ENCODE measurements at places on chromosomes 1 and 21.

- no peak for DNase-seq
Measured at GRCh38 chr1:245682638-245683628, 528.1 kb downstream of the KIF26B start.

GRCh38 chr1:54989968-54990810 lies 8.5 kb upstream of the BSND start:
- no peak for DNase-seq

GRCh38 chr1:113519556-113519955 lies 129.2 kb downstream of the MAGI3 start:
- DNase-seq: no peak

DNA sequence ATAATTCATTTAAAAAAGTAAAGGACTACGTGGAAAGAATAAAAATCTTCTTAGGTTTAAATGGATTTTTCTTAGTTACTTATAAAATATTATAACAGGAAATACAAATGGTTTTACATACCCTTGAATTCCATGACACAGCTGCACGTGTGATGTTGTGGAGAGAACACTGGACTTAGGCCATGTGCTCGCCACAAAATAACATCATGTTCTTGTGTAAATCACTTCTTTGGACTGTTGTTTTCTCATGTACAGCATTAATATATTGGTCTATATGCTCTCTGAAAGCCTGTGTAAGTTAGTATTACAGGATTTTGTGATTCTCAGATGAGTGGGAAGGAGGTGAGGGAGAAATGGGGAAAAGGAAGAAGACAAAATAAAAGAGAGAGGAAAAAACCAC lies 228.2 kb downstream of the DNM3 start:
- no peak for DNase-seq

GRCh38 chr1:196207612-196208217 lies 400.5 kb downstream of the KCNT2 start:
- DNase-seq: no peak

GRCh38 chr1:18764362-18764761 lies 95.1 kb downstream of the TAS1R2 start:
- no peak for DNase-seq

- DNase-seq: no peak
Measured at GRCh38 chr1:39369565-39369964, 121.9 kb upstream of the BMP8A start.

GRCh38 chr1:34213956-34214355 lies 37.2 kb downstream of the C1orf94 start:
- no peak for DNase-seq

DNA sequence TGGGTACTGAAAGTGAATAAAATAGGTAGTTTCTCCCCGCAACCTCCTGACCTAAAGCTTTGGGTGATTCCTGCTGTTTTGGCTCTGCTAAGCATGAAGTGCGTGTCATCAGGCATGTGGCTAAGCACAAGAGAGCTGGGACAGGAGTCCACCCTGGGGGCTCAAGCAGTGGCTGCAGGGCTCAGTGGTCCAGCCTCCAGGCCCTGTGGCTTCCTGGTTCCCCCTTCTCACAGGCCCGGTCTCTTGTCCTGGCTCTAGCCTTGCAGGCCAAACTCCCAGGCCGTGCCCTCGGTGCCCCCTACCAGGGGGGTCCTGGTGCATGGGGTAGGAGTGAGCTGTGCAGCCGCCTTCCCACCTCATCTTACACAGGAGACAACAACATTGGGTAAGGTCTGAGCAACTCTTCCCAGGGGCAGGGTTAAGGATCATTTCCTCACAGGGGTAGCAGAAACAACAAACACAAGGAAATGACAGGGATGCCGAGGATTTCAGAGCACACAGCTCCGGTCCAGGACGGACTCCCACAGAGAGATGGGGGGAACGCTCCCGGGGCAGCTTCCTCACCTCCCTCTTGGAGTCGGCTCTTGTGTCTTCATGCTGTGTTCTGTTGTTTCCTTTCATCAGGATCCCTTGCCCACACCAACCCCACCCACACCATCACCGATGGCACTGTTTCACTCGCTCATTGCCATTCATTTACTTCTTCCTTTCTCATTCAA lies 19.8 kb upstream of the SLC2A1 start:
- no peak for DNase-seq

GRCh38 chr1:117714546-117714945 lies 108.7 kb downstream of the TENT5C start:
- DNase-seq: no peak

- no peak for DNase-seq
Measured at GRCh38 chr1:41895552-41895951, 23.2 kb downstream of the HIVEP3 start.

- DNase-seq: no peak
Measured at GRCh38 chr1:37948841-37949240, 2.0 kb upstream of the INPP5B start.

DNA sequence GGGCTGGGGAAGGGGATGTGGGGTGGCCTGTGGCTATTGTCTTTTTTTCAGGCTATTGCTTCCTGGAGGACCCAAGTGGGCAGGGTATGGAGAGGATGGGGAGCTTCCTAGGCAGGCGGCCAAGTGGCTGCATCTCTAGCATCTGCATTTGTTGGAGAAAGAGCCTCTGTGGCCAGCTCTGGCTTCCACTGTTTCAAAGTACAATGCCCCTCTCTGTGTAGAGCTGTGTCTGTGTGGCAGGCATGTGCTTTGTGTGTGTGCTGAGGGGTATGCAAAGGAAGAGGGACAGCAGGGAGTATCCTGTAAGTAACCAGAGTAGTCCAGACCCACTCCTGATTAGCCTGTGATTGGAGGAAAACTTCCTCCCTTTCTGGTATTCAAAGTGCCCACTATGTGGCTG lies 40.6 kb downstream of the KCNA2 start:
- DNase-seq: no peak

GRCh38 chr1:198907423-198907746 lies 268.5 kb downstream of the PTPRC start:
- DNase-seq: no peak

GRCh38 chr1:11877074-11877473 lies 18.3 kb upstream of the NPPB start:
- DNase-seq: no peak

GRCh38 chr21:35508139-35508888 lies 459.2 kb upstream of the RUNX1 start:
- DNase-seq: peak; percentile 18
